ENCODE measurements at places on chromosomes 13 and 19. TPM values are rescaled to one million over a fixed set of nuclear protein-coding genes. Genes with fewer than 3 reads are reported as not detected.
A peak's percentile ranks its signal among the peaks of the same experiment; 100 is the strongest.

DNA sequence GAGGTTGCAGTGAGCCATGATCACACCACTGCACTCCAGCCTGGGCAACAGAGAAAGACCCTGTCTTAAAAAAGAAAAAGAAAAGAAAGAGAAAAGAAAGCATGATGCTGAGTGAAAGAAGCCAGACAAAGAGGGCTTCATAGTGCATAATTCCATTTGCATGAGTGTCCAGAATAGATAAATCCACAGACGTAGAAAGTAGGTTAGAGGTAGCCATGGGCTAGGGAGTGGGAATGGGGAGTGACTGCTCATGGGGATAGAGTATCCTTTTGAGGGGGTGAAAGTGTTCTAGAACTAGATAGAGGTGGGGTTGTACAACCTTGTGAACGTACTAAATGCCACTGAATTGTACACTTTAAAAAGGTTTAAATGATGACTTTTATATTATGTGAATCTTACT, 7.6 kb upstream of the OR1I1 start:
- DNase-seq, result no peak

DNA sequence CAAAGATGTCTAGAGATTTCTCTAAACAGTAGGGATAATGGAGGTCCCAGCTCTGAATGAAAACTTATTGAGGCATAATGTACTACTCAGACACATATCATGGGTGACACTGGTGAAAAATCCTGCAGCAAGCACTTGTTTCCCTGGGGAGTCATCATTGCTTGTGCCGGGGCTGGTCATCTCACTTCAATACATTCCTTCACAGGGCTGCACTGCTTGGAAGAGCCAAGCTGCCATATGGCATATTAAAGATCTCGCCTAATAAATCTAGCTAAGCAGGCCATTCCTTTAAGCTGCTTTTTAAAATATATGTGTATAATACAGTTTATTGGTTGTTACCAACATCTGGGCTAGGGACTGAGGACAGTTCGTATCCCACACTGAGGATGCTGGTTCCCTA, 332.2 kb upstream of the GPC6 start:
- no peak for DNase-seq

DNA sequence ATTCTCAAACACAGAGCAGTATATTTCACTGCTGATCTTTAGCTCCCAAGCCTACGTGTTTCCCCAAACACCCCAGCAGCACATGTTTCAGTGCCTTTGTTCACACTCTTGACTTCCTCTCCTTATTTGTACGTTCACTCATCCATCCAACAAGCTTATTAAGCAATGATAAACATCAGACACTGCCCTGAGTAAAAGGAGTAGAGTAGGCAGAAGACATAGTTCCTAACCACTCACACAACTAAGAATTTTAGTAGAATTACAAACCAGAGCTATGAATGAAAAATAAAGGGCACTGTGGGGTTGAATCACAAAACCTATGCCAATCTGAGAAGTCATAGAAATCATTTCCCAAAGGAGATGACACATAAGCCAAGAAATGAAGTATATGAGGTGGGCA, 213.5 kb downstream of the DIAPH3 start:
- DNase-seq, result no peak

GRCh38 chr19:35522745-35523327, 5.3 kb downstream of the SBSN start:
- DNase-seq, result no peak

- DNase-seq, result no peak
Measured at GRCh38 chr13:70128098-70128497, 19.8 kb upstream of the KLHL1 start.

GRCh38 chr13:99374169-99374991, 67.2 kb upstream of the GPR183 start:
- no peak for DNase-seq

DNA sequence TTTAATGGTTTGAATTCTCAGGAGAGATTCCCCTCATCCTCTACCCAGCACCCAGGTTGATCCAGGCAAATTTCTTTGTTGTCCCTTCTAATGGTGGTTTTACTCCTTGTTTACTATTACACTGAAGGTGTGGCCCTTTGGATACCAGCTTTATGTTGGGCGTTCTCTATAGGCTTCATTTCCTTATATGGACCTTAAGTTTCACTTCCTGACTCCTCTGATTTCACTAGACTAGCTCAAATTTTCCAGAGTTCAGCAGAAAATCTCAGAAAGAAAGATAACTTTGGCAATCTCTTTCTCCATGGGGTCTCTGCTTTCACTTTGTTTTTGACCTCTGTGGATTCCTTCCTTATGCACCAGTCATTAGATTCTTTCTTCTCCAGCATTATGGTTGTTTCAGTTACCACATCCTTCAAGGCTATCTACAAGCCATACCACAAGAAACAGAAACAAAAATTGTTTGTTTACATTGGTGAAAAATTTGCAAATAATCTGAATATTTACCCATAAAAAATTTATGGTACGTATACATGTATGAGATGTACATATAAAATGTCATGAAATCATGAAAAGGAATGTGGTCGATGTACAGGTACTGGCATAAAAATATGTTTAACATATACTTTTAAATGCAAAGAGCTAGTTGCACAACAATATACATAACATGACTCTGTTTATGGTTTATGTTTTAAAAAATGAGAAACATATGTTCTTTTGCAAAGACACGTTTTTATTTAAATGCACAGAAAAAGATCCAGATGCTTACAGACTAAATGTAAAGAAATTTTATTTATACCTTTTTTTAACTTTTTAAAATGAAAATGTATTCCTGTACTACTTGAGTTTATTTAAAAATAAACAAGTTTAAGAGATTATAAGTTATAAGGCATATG, 212.6 kb downstream of the LACC1 start:
- no peak for DNase-seq

GRCh38 chr19:50820086-50820485, 3.5 kb downstream of the KLK1 start:
- no peak for DNase-seq

- DNase-seq, result peak; percentile 93
Measured at GRCh38 chr13:76965759-76966421, 17.6 kb downstream of the ACOD1 start.

DNA sequence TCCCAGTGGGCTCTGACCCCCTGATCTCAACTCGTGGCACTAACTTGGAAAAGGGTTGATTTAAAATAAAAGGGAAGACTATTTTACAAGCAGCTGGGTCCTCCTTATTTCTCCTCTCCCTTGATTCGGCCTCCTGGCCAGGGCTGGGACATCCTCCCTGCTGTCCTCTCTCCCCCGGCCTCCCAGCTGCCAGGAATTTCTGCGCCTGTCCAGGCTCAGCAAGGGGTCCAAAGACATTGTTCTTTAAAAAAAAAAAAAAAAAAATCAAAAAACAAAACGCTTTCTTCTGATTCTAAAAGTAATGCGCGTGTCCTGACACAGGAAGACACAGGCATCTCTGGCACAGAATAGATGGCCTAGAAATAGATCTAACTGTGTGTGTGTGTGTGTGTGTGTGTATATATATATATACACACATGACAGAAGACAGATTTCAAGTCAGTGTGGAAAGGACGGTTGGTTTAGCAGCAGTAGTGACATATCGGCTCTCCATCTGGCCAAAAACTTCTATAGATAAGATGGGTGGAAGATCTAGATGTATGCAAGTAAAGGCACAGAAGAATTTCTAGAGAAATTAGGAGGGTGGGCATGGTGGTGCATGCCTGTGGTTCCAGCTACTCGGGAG, 12.3 kb upstream of the LENG8 start:
- DNase-seq, result peak; percentile 61

DNA sequence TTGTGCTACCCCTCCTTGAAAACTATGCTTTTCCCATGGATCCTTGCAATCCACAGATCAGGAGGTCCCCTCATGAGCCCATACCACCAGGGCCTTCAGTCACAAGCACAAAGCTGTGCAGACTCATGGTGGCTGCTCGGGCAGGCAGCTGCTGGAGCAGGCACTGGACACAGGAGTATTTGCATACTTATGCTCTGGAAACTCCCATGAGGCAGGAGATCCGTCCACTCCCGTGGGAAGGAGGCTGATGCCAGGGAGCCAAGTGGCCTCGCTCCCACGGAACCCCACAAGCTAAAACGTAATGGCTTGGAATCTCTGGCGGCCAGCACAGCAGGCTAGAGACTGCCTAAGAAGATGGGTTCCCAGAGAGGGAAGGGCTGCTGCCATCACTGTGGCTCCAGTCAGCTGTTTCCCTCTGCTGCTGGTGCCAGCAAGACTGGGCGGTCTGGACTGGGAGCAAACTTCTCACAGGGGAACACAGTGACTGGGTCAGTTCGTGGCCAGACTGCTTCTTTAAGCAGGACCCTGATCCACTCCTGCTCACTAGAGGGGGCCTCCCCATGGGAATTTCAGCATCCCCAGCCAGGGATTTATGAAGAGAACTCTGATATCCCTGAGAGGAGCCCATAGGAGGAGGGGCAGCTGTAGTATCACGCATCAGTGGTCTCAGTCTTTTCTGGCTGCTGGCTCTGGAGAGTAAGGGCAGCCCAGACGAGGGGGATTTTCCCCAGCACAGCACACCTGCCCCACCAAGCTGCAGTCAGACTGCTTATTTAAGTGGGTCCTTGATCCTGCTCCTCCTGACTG, 370.3 kb upstream of the ATXN8OS start:
- no peak for DNase-seq

DNA sequence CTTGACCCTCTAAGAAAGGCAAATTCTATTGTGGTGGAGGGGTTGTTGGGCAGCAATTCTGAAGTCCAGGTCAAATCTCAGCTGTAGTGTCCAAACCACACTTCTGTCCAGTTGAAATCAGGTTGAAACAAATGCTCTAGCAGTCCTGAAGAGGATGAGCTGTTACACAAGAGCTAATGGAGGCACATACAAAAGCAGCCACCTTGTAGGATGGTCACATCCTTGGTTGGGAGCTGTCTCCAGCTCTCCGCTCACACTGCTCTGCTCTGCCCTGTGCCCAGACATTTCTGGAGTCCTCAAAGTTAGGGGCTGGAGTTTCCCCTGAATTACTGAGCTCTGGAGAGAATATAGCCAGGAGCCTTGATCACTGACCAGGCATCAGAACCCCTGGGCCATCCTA, 47.2 kb downstream of the GPR12 start:
- no peak for DNase-seq

- DNase-seq, result no peak
Measured at GRCh38 chr13:79380997-79381396, 25.1 kb downstream of the RBM26 start.

DNA sequence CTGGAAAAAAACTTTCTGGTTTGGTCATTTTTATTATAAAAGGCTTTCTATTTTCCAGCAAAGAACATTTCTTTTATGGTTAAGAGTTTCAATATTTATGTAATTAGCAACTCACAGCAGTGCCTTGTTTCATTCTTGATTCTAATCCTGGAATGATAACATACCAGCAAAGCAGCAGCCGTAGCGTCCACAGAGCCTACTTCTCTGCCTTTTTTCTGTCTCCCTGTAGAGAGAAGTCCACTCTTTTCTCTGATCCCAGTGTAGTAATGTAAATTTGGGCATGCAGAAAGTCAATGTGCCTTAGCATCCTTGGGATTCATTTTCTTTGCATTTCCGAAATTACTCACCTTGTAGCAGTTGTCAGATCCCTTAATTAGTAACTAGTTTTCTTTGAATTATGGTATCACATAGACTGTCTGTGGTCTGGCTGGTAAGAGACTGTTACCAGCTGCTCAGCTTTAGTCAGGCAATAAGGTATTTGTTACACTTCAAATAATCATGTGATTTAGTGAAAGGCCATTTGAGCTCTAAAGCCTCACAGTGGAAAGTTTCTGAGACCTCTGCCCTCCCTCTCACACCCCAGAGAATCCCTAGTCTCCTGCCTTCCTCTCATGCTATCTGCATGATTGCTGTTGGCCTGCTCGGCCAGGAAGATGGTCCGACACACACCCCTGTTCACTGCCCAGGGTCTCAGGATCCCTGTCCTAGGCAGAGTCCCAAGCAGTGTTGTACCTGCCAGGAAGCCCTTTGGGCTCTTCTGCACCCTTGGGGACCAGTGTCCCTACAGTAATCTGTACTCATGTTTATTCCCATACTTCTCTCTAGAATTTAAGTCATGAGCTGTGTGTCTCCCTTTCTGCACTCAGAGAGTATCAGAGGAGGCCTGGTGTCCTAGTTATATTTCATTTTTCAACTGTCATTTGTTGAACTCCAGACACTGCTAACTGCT, 86.3 kb downstream of the LRCH1 start:
- DNase-seq, result no peak

GRCh38 chr19:28330831-28331230, 882.1 kb downstream of the UQCRFS1 start:
- no peak for DNase-seq

GRCh38 chr19:34732612-34733211, 1.3 kb upstream of the ZNF181 start:
- peak; percentile 11 for DNase-seq

GRCh38 chr19:7722231-7722651, 9.7 kb downstream of the CLEC4G start:
- no peak for DNase-seq

DNA sequence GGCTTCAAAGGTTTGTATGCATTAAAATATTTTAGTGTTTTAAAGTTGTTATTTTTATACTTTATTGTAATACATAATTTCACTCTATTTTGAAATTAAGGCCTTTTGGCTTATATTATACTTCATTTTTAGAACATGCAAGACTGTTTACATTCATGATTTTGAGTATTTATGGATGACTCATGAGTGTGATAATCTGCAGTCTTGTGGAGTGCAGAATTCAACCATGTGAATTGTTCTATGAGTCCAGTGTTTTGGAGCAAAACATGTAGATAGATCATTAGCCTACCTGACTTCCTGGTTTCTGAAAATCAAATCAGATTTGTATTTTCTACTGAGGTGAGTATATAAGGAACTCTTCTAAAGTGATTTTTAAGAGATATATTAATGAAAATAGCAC, 241.8 kb downstream of the PCCA start:
- no peak for DNase-seq

- no peak for DNase-seq
Measured at GRCh38 chr19:29488316-29488715, 37.5 kb upstream of the VSTM2B start.

The CEACAM16 gene
- total RNA-seq, result 0.62 TPM

The KLK10 gene
- total RNA-seq, result not detected

The SMAD9 gene
- total RNA-seq, result 12.5 TPM

The ADGRE1 gene
- total RNA-seq, result 0.04 TPM

The PCDH8 gene
- 0.44 TPM for total RNA-seq

The OR1I1 gene
- not detected for total RNA-seq

The CIC gene
- total RNA-seq, result 13.6 TPM

The KANK3 gene
- total RNA-seq, result 12.4 TPM

Measured in muscle of leg (tissue), 16 donors.